Activated CD8-positive, alpha-beta memory T cell treated with anti-CD3 and anti-CD28 coated beads, Interleukin-2, amount 50 U/mL, for 4 hours (primary cell): ENCODE measurements at places on chromosomes 16 and 17.

DNA sequence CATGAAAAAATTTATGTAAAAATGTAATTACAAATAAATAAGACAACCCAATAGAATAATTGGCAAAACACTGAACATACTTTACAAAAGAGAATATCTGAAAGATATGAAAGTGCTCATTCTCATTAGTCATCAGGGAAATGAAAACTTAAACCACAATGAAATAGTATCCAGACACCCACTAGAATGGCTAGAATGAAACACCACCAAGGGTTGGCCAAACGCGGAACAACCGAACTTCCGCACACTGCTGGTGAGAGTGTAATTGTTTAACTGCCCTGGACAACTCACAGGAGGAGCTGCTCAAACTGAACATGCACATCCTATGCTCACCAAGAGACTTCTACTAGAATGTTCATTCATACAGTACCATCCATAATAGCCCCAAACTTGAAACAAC is 5.8 kb upstream of the ZDHHC7 start:
- no peak for DNase-seq

DNA sequence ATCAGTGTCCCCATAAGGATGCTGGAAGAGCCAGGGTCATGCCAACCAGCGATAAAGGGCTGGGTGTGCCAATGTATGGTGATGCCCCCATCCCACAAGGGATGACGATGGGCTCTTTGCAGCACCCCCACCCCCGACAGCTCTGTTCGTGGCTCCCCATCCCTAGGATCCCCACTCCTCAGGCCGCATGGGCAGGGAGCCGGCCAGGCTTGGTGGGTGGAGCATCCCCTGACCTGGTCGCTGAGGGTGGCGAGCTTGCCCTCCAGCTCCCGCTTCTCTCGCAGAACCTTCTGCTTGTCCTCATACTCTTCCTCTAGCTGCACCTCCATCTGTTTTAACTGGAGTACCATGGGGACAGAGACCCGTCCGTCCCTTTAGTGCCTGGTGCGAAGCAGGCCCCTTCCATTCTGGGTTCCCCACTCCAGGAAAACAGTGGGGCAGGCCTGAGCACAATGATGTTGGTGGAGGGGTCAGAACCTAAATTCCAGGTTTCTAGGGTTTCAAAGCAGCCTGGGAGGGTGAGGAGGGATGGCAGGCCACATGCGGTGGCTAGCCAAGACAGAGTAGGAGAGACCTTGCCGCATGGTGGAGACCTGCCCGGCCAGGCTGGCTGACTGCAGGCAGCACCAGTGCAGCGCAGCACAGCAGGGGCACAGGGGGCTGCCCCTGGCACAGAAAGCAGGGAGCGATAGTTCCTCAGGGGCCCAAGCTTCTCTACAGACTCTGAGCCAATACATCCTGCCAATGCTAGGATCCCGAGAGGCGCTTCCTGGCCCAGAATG is 50.3 kb downstream of the PIPOX start:
- no peak for DNase-seq

DNA sequence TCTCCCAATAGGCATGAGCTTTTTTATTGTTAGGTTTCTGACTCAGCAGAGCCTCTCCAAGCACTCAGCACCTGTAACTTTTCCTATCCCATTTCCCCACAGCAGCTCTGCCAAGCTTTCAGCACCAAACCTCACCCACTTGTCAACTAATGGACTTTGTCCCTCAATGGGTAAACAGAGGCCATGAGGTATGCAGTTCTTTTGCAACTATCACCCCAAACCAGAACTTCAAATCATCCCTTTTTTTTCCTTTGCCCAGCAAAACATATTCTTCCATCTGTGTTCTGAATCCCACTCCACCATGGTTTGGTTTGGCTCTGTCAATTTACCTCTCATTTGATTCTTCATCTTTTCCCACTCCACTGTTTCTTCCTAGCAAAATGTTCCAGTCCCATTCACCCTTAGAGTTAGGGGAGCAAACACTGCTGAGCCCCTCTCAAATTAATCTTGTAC is 58.1 kb downstream of the TOX3 start:
- DNase-seq = no peak

DNA sequence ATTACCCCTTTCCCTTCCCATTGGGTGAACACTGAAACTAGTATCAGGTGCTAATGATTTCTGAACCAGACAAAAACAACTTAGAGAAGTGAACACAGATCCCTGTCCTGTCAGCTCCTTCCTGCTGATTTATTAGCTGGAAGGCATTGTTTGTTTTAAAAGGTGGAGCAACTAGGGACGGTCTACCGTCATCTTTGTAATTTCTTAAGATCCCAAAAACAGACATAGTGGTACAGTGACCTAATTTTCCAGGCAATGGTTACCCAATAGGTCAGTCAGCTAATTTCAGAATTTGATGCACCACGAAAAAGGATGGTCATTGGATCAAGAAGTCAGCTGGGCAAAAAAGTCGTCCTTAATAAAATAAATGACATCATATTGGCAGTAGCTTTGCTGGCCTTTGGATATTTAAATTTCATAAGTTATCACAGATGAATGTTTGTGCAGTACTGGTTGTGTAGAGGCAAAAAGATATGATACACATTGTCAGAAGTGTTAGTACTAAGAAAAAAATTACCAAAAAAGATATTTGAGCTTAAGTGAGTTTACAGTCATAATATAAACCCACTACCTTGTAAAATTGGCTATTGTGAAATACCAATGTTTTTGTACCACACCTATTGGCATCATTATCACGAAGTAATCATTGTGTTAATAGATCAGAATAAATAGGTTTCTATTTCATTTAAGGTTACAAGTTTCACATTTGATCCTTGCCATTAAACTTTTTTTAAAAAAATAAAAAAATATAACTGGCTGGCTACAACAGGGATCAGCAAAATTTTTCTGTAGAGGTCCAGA is 27.2 kb upstream of the KCNJ16 start:
- DNase-seq = no peak

GRCh38 chr16:27199736-27200135 is 3.6 kb upstream of the KDM8 start:
- DNase-seq = no peak

- DNase-seq = no peak
Measured at GRCh38 chr17:20092973-20093626, 83.9 kb downstream of the SPECC1 start.
